ENCODE measurements at places on chromosomes 3 and 15.

GRCh38 chr3:2334921-2335320 is 236.3 kb downstream of the CNTN4 start:
- DNase-seq, result no peak

DNA sequence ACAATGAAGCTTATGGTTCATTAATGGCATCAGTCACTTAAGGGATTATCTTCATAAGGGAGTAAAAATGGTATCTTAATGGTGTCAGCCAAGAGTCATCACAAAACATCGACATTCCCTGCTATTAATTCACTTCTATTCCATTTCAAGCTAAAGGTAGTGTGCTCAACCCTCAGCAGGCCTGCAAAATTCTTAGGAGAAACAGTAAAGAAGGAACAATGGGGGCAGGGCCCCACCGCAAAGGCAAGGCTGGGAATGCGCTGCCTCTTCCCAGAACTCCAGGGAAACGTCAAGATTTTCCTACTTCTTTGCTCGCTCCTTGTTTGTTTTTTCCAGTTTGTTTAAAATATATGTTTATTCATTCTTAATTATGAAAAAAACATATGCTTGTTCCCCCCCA is 187.3 kb upstream of the TSC22D2 start:
- DNase-seq, result no peak

- peak; percentile 84 for DNase-seq
Observed at GRCh38 chr15:40338041-40338657, 2.6 kb downstream of the CCDC9B start.

DNA sequence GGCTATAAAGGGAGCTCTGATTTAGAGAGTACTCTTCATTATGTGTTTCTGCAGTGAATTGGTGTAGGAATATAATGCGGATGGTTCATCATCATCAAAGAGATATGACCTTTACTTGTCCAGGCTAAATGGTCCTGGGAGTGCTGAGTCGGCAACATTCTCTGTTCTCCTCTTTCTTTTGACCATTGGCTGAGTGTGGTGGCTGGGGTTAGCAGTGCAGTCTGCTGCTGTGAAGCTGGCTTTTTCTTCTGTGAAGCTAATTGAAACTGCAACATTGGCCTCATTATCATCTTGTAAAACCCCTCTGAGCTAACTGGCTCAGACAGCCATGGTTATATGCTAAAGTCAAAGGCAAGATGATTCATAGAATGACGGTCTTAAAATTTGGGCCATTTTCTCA is 83.8 kb downstream of the THRB start:
- no peak for DNase-seq

DNA sequence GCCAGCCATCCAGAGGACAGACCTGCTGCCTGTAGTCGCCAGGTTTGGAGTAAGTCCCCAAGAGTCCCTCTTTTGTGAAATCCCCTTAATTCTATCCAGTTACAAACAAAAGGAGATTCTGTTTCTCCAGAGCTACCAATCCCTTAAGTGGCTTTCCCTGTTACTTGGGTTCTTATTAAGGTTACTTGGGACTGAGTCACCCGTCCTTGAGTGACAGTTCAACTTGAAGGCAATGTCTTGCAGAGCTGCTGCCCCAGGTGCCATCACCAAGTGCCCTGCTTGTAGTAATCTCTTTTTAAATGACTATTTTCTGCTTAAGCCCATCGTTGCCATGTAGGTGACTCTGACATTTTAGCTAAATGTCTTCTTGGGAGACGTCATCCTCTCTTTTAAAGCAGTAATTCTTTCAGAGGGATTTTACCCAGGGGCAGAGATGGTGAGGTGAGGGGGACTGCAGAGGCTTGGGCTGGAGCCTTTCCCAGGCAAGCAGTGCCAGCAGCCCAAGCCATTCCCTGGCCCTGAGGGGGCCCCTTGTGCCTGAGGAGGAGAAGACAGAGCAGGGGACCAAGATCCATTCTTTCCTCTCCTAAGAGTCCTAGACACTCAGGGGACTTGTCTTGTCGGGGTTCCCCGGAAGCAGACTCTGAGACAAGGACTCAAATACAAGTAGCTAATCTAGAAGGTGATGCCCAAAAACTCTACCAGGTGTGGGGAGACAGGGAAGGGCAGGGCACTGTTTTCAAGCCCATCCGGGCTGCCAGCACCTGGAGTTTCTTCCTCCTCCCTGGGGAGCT is 253.7 kb downstream of the PLCL2 start:
- DNase-seq, result no peak

DNA sequence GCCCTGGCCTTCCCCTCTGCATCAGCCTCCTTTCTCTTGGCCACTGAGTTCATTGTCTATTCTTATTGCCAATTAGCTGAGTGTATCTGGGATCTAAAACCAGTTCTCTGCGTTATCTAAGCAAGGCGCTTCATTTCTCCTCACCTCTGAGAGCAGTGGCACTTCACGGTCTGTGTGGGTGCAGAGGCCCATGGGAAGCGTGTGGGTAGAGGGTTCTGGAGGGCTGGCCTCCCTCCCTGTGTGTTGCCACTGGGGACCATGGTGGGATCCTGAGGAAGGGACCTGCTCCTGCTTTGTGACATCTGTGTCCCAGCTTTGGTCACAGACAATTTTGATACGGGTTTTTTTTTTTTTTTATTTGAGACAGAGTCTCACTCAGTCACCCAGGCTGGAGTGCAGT is 32.7 kb downstream of the EDEM1 start:
- no peak for DNase-seq

GRCh38 chr3:39176025-39176714 is 16.2 kb downstream of the XIRP1 start:
- no peak for DNase-seq

GRCh38 chr3:171256445-171257250 is 203.6 kb downstream of the TNIK start:
- DNase-seq, result no peak

DNA sequence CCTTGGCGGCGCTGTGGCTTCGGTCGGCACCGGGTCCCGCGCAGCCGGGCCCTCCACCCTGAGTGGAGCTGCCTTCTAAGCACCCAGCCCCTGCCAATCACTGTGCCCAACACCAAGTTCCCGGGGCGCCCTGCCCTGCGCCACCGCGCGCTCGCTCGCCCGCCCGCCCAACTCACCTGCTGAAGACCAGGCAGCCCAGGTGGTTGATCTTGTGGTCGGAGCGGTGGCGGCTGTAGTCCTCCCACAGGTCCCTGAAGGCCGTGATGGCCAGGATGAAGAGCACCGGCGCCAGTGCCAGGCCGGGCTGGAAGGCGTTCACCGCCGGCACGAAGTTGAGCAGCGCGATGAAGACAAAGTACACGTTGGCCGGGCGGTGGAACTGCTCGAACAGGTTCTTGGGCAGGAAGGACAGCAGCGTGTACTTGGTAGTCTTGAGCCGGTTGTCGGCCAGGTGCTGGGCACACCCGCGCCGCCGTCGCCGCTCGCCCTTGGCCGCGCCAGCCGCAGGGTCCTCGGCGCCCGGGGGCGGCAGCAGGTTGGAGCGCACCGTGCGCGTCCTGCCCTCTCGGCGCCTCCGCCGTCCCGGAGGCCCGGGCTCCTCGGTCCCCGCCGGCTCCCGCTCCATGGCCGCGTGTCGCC is 536 bp downstream of the ATP10A start:
- DNase-seq, result peak; percentile 47

DNA sequence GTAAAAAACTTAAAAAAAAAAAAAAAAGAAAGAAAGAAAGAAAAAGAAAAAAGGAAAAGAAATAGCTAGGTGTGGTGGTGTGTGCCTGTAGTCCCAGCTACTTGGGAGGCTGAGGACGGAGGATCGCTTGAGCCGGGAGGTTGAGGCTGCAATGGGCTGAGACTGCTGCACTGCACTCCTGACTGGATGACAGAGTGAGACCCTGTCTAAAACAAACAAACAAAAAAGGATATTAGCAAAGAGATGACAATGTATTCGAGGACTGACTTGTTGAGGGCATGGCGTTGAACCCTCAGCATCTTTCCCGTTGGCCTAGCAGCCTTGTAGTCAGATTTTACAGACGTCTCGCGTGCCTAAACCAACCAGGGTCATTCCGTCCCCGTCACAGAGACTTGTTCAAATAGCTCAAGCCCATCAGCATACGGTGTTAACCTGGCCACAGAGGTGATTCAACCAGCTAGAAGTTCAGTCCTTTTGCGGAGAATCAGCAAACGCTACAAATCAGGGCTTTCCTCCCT is 528 bp upstream of the NIT2 start:
- DNase-seq, result no peak

DNA sequence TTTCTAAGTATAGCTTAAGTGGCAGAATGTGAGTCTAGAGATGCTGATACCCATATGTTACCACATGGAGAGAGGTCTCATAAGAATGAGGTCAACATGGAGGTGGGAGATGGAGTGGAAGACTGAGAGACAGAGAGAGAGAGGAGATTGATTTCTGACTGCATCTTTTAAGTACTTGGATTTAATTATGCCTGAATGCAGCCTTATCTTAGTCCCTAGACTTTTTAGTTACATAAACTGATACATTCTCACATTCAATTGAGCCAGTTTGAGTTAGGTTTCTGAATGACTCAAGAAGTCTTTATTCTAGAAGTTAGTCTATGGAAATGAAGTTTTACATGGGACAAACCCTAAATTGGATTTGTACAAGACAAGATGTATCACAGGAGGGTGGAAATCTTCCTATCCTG is 58.5 kb upstream of the TNFSF10 start:
- no peak for DNase-seq

DNA sequence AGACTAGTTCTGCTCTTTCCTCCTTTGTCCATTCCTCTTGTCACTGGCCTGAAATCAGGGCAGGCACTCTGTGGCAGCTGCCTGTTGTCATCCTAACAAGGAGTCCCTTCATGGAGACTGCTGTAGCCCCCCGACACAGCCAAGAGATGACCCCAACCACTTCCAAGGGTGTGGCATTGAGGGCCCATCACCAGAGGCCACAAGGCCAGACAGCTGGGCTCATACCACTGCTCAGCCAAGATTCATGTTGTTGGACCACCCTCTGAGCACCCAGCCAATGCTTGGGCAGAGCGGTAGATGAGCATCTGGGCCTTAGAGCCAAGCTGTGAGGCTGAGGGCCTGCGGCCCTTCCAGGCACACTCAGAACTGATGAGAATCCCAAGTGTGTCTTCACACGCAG is 85.4 kb downstream of the EPHB1 start:
- DNase-seq, result no peak

DNA sequence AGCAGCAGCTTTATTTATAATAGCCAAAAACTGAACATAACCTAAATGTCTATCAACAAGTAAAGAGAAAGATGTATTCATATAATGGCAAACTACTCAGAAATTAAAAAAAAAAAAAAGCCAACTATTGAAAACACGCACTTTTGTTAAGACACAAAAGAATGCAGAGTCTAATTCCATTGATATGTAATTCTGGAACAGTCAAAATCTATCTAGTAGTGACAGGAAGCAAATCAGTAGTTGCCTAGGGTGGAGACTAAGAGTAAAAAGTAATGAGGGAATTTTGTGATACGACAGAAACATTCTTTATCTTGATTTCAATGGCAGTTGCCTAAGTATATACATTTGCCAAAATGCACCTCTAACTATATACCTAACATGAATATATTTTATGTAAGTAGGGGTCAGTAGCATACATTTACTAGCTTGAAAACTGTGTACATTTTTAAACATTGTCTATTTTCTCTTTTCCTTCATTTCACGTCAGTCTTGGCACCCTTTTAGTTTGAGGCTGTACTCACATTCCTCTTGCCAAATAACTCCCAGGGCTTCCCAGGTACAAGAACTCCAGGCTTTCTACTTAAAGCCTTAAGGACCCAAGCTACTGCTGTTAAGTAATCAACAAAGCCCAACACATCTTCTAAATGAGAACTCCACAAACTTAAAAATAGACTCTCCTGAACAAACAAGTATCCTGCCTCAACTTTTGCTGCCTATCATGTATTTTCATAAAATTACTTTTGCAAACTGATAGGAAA is 54.7 kb downstream of the ADAM10 start:
- DNase-seq, result no peak

GRCh38 chr3:143847787-143848631 is at the start of gene SLC9A9:
TSS of gene SLC9A9 (minus strand) at chr3:143848468. CDS start at chr3:143848322, 146 bp downstream.
- DNase-seq, result peak; percentile 61

DNA sequence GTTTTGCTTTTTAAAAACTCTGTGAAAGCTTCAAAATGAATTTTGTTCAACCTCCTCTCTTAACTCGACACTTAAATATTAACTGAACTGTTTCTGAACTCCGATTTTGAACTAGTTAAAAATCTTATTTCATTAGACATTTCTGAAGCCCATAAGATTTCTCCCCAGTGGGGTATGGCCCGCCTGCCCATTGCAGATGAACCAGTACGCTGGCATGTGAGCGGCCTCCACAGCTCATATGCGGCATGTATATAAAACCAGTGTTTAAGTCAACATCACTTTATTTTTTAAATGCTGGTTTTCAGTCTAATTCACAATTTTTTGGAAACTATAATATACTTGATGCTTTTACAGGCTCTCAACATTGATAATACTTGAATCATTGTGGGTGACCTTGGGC is 50.2 kb downstream of the CPN2 start:
- DNase-seq, result no peak

DNA sequence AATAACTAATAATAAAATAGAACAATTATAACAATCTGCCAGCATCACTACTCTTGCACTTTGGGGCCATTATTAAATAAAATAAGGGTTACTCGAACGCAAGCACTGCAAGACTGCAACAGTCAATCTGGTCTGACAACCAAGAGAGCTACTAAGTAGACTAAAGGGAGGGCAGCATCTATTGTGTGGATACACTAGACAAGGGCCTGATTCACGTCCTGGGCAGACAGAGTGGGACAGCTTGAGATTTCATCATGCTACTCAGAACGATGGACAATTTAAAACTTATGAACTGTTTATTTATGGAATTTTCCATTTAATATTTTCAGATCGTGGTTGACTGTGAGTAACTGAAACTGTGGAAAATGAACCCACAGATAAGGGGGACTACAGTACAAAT is 39.5 kb downstream of the TNIK start:
- no peak for DNase-seq

GRCh38 chr3:139263798-139264197 is 80.0 kb upstream of the MRPS22 start:
- no peak for DNase-seq

GRCh38 chr3:192892981-192893700 is 24.5 kb downstream of the MB21D2 start:
- DNase-seq, result peak; percentile 54

DNA sequence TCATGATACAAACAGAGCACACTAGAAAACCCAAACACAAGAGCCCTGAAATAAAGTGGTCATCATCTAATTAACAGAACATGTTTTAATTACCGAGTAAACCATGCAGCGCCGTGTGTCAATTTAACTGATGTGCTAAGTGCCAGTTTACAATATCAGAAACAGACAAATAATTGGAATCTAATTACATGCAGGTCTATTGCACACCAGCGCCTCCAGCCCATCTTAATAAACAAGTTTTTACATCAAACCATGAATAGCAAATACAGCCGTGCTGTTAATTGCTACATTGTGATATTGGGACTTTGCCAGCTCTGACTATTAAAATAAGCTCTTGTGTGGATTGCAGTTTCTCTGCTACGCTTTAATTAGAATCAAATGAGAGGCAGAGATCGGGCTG is 510.2 kb upstream of the MDFIC2 start:
- no peak for DNase-seq

DNA sequence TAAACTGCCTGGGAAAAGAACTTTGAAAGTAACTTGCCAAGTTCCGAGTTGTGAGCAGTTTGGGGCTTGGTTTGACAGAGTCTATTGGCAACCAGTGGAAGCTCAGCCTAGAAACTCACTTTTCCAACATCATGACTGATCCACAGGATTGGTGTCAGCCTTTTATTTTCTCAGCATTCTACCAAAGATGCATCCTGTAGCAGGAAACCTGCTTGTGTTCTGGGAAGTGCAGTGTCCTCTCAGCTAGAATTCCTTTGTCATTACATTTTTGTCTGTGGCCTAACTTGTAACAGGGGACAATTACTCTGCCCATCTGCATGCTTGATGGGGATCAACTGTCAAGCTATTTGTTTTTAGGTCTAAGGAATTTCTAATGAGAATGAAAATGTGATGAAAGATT is 116.7 kb upstream of the LMOD3 start:
- no peak for DNase-seq

Measured in B cell (primary cell).